ENCODE measurements at places on chromosomes 2 and 18.

DNA sequence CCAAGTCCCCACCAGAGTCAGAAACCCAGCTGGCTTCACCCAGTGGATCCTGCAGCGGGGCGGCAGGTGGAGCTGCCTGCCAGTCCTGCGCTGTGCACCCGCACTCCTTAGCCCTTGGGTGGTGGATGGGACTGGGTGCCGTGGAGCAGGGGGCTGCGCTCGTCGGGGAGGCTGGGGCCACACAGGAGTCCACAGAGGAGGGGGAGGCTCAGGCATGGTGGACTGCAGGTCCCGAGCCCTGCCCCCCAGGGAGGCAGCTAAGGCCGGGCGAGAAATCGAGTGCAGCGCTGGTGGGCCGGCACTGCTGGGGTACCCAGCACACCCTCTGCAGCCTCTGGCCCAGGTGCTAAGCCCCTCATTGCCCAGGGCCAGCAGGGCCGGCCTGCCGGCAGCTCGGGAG lies 144.6 kb upstream of the MGAT5 start:
- DNase-seq: no peak

GRCh38 chr18:53441761-53442414 lies 782.6 kb downstream of the MBD2 start:
- DNase-seq: no peak

DNA sequence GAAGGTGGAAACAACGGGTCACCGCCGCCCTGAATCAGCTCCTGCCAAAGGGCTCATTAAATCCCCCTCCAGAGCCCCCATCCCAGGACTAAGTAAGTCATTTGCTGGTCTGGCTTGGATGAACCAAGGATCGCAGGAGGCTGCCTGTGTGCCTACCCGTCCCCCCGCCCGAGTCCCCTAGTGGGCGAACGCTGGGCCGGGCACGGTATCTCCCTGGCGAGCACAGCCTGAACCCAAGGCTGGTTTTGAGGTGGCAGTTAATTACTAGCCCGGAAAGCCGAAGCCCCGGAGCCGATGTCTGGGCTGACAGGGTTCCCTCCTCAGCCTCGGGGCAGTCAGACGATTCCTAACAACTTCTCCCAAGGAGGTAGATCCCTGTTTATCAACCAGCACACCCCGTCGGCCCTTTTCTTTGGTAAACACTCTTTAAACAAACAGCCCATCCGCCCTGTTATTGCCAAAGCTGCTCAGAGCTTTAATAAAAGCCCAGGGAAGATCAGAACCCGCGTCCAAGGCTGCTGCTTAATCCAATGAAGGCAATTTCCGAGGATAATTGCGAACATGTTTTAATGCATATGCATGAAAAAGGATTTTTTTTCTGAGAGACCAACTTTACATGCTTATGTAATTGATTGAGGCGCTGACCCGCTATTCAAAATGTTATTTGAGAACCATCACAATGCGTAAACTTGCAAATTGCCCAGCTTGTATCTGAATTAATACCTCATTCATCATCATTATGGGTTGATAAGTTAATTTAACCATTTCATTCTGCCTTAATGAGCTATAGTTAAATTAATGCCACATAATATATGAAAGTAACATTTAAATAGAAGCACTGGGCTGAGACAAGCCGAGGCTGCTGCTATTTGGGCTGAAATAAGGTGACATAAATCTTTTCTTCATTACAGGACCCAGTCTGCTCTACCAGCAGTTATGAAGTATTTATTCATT lies 10.5 kb downstream of the EVX2 start:
- no peak for DNase-seq

DNA sequence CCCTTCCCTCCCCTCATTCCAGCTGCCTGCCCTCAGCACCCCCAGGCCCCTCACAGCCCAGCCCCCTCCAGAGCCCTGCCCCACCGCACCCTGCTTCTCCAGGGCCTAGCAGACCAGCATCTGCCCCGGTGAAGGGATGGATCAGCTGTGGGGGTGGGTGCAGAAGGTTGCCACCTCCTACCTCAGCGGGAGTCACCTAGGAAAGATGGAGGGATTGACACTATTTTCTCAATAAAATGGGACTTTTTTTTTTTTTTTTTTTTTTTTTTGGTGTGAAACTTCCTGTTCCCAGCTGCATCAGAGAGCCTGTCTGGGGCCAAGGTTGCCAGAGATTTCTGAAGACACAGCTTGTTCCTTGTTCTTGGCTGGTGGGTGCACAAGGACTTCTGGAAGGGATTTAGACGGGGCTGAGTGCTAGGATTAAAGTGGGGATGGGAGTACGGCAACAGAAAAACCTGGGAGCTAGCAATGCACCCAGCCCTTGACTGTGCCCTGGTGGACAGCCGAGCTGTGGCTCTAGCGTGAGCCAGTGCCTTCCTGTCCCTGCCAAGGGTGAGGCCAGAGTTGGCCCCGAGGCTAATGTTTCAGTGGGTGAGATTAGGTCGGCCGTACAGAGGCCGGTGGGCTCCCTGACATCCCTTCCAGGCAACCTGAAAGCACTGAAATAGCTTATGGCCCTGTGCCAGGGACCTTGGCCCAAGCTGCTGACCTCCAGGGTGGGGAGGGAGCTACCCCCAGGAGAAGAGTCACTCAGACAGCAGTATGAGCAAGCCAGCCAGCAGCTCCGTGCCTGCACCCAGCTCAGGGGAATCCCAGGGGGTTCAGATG lies 4.6 kb downstream of the B3GNT7 start:
- peak; percentile 17 for DNase-seq

- DNase-seq: no peak
Observed at GRCh38 chr2:227347117-227347516, 22.1 kb downstream of the MFF start.

GRCh38 chr2:24958411-24958935 lies 13.3 kb downstream of the DNAJC27 start:
- DNase-seq: no peak

Measured in AG10803 (cell line).